ENCODE measurements at places on chromosomes 3 and 15.

GRCh38 chr3:112372396-112372795 is 39.4 kb downstream of the CD200 start:
- H3K27me3 ChIP-seq: no peaks in the 10 kb centered on the region
- no peak overlapping the region for H3K4me3 ChIP-seq
- H3K36me3 ChIP-seq: no peaks in the 10 kb centered on the region
- 0 out of 2 replicates have a peak, but pooled peaks cover 4% of the 10 kb centered on the region for H3K4me1 ChIP-seq
- DNase-seq: no peak

DNA sequence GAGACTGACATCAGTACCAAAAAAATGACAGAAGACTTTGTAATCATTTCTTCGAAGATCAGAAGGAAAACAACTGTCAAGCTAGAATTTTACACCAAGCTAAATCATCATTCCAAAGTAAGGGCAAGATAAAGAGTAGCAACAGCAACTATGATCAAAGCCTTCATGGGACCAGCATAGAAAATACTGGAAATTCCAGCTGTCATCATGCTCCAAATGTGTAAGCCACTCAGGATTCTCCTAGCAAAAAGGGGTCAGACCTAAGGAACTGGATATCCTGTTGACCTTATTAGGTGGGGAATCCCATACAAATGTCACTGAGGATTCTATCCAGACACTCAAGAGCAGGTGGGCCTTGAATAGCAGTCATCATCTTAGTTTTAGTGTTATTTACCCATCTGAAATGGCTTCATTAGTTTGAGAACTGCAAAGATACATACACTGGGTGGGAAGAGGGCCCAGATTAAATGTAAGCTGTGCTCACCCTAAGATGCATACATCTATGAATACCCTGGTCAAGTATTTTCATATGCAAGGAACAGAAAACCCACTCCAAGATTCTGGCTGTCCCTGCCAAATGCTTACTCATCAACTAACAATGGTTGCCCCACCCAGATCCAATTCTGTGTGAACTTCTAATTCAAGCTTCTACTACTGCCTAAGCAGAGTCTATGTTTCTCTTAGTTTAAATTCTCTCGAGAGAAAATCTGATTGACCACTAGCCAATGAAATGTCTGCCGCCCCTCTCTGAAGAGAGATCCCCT is 33.5 kb downstream of the CLDN18 start:
- H3K27ac ChIP-seq: peak overlapping the region; percentile 90
- peaks cover 35% of the 10 kb centered on the region for H3K4me1 ChIP-seq
- no peaks in the 10 kb centered on the region for H3K27me3 ChIP-seq

GRCh38 chr3:44160818-44161217 is 80.9 kb upstream of the TOPAZ1 start:
- no peak for DNase-seq
- H3K27me3 ChIP-seq: peaks cover 23% of the 10 kb centered on the region
- H3K27ac ChIP-seq: no peak overlapping the region
- no peaks in the 10 kb centered on the region for H3K4me1 ChIP-seq

DNA sequence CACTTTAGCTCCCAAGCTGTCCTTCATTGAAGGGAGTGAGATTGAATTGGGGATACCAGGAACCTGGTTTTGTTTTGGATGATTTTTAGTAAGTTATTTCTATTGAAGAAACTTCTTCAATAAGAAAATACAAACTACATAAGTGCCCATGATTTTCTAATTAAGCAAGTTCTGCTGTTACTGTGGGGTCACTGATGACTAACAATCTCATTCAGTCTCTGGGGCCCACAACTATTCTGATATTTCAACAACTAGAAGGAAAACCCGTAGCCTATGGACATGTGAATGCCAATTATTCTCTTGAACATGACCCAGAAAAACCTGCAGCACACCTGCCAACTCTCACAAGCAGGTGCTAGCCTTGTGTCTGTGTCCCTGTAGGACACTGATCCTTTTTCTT is 184.6 kb downstream of the DCLK3 start:
- H3K4me1 ChIP-seq: no peaks in the 10 kb centered on the region
- H3K27me3 ChIP-seq: no peaks in the 10 kb centered on the region
- no peaks in the 10 kb centered on the region for H3K36me3 ChIP-seq
- no peak overlapping the region for H3K4me3 ChIP-seq
- H3K27ac ChIP-seq: no peak overlapping the region
- DNase-seq: no peak

DNA sequence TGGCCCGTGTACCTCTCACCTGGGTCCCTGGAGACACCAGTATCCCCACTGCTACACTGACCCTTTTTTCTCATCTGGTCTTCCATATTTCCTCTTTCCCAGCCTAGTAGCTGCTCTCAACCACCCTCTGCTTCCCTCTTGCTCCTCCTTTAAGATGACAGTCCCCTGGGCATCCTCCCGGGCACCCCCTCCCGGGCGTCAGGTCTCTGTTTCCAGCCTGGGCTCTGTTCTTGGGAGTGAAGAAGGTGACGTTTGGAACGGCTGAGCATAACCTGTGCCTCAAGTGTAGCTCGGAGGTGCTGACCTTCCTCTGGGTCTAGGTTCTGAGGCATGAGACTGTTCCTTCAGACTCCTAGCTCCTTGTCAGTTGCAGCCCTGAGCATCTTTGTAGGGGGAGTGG is 101.2 kb downstream of the VGLL4 start:
- no peaks in the 10 kb centered on the region for H3K36me3 ChIP-seq
- DNase-seq: no peak
- H3K27me3 ChIP-seq: no peaks in the 10 kb centered on the region
- H3K4me1 ChIP-seq: peaks cover 17% of the 10 kb centered on the region
- no peak overlapping the region for H3K27ac ChIP-seq
- no peak overlapping the region for H3K4me3 ChIP-seq

DNA sequence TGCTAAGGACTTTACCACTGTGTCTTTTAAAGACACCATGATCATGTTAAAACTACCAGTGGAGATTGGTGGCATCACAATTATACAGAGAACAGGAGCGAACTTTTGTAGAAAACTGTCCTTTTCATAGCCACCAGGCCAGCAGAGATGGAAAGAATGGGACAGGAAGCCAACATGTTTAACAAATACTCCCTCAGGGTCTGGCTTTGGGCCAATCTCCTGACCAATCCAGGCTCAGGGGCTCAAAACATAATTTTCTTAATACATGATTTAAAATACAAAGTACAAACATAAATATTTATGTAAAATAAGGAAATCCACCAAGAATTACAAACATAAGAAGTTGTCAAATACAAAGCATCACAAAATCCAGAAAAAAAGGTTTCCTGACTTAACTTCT is 266.0 kb downstream of the VPS13C start:
- no peaks in the 10 kb centered on the region for H3K36me3 ChIP-seq
- DNase-seq: peak; percentile 5
- H3K4me3 ChIP-seq: no peak overlapping the region
- H3K27ac ChIP-seq: no peak overlapping the region
- H3K4me1 ChIP-seq: no peaks in the 10 kb centered on the region
- H3K27me3 ChIP-seq: peaks cover 3% of the 10 kb centered on the region

DNA sequence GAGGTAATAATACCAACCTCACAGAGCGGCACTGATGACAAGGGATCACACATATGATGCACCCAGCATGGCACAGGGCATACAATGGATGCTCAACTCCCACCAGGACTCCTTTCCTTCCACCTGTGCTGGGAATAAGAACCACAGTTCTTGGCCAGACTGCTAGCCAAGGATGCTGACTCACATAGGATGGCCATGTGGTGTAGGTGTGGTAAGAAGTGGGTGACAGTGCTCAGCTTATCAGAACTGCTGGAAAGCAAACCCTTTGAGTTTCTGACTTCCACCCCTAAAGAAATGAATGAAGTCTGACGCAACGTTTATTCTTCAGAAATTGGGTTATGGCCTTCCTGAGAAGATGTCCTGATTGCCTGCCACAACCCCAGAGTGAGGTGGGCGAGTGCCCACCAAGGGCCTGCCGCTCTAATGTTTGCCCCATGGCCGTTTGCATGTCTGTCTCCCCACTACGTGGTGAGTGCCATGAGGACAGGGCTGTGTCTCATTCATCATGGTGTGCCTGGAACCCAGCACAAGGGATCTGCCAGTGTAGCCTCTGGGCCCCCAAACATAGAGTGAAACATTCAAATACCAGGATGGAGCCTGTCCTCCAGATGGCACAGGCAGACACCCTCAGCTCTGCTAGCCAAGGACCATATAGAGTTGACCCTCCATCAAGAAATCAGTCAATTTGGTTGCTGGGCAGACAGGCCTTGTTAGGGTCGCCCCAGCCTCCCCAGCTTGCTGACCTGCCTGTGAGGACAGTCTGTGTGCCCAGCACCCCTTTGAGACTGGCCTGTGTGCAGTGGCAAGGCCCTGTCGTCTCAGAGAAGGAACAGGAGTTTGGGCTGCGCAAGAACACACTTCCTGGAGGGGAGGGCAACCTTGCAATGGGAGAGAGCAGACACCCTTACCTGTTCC is 57.6 kb upstream of the SLCO2A1 start:
- DNase-seq: peak; percentile 45
- H3K36me3 ChIP-seq: no peaks in the 10 kb centered on the region
- no peak overlapping the region for H3K27ac ChIP-seq
- no peak overlapping the region for H3K4me3 ChIP-seq
- peaks cover 25% of the 10 kb centered on the region for H3K4me1 ChIP-seq
- H3K27me3 ChIP-seq: no peaks in the 10 kb centered on the region

DNA sequence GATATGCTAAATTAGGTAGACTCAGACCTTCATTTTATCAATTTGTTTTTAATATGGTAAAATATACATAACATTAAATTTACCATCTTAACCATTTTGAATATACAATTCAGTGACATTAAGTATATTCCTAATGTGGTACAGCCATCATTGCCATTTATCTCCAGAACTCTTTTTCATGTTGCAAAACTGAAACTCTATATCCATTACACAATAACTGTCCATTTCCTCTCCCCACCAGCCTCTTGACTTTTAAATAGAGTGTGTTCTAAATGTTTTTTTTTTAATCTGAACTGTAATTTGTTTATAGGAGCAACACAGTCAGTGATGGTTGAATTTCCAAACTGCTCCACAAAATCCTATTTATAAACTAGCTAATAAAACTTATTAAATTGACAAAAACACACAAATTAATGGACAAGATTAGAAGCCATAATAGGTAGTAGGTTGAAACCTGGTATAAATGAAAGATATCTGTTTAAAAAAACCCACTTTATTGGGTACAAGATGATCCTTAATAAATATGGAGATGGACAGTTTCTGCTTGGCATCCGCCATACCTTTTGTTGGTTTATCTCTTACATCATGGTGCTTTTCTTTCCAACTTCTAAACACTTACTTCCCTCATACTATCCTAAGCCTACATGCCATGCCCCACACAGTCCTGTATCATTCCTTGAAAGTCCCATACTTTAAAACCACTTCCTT is 142.4 kb downstream of the ZPLD1 start:
- DNase-seq: no peak
- H3K27ac ChIP-seq: no peak overlapping the region
- no peaks in the 10 kb centered on the region for H3K27me3 ChIP-seq
- H3K4me1 ChIP-seq: no peaks in the 10 kb centered on the region
- H3K4me3 ChIP-seq: no peak overlapping the region
- no peaks in the 10 kb centered on the region for H3K36me3 ChIP-seq

DNA sequence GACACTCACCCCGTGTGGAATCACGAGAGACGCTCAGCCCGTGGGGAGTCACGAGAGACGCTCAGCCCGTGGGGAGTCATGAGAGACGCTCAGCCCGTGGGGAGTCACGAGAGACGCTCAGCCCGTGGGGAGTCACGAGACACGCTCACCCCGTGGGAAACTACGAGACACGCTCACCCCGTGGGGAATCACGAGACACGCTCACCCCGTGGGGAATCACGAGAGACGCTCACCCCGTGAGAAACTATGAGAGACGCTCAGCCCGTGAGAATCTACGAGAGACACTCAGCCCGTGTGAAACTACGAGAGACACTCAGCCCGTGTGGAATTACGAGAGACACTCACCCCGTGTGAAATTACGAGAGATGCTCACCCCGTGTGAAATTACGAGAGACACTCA is 49.8 kb downstream of the ADAMTS17 start:
- no peaks in the 10 kb centered on the region for H3K4me1 ChIP-seq
- no peak overlapping the region for H3K27ac ChIP-seq
- no peaks in the 10 kb centered on the region for H3K36me3 ChIP-seq
- H3K27me3 ChIP-seq: no peaks in the 10 kb centered on the region
- no peak overlapping the region for H3K4me3 ChIP-seq
- no peak for DNase-seq

DNA sequence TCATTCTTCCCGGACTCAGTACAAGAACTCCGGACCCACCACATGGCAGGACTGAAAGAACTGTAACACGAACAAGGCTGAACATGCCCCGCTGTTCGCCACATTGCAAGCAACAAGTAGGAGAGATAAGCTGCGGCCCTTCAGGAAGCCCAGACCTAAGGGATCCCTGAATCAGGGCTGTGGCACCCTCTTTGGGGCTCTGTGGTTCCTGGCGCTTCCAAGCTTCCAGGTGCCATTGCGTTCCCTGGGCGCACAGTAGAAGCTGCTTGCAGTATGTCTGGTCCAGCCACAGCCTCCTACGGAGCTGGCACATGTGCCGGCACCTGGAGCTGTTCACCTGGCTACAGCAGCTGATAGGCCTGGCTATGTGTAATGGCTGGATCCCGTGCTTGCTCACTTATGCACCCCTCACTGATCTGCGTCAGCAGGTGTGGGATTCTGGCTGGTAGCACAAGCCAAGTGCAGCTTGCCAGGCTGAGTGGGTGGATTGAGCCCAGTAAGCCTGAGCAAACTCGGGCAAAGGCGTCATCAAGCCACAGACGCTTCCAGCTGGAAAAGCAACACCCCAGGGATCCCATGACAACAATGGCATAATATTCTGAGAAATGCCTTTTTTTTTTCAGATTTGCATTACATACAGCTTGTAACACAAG is 748.6 kb upstream of the GBE1 start:
- H3K27ac ChIP-seq: no peak overlapping the region
- no peaks in the 10 kb centered on the region for H3K4me1 ChIP-seq
- no peaks in the 10 kb centered on the region for H3K36me3 ChIP-seq
- DNase-seq: no peak
- H3K4me3 ChIP-seq: no peak overlapping the region

DNA sequence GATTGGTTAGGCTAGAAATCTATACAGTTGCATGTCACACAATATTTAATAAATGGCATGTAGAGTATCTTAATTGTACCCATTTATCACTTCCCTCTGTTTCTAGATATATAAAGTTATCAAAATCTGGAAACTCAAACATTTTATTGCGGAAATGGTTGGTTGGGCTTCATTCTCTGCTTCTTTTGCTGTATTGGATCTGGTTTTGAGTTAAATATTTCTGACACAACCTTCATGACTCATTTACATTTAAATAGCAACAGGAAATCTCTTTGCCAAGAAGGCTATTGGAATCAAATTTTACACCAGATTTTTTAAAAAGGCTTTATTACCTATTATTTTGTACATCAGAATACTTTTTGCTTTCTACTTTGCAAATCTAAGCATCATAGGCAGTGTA is 153.8 kb downstream of the EBLN2 start:
- no peaks in the 10 kb centered on the region for H3K27me3 ChIP-seq
- peaks cover 31% of the 10 kb centered on the region for H3K4me1 ChIP-seq
- H3K27ac ChIP-seq: peak overlapping the region; percentile 56
- H3K4me3 ChIP-seq: peak overlapping the region; percentile 42
- peak; percentile 81 for DNase-seq

- peaks cover 49% of the 10 kb centered on the region for H3K4me1 ChIP-seq
- H3K27ac ChIP-seq: peak overlapping the region; percentile 99
- H3K27me3 ChIP-seq: no peaks in the 10 kb centered on the region
- peak; percentile 82 for DNase-seq
Observed at GRCh38 chr3:170358042-170359010, 811 bp downstream of the SKIL start.

All from GM23248 (cell line).